ENCODE measurements at places on chromosomes 1 and 21.

DNA sequence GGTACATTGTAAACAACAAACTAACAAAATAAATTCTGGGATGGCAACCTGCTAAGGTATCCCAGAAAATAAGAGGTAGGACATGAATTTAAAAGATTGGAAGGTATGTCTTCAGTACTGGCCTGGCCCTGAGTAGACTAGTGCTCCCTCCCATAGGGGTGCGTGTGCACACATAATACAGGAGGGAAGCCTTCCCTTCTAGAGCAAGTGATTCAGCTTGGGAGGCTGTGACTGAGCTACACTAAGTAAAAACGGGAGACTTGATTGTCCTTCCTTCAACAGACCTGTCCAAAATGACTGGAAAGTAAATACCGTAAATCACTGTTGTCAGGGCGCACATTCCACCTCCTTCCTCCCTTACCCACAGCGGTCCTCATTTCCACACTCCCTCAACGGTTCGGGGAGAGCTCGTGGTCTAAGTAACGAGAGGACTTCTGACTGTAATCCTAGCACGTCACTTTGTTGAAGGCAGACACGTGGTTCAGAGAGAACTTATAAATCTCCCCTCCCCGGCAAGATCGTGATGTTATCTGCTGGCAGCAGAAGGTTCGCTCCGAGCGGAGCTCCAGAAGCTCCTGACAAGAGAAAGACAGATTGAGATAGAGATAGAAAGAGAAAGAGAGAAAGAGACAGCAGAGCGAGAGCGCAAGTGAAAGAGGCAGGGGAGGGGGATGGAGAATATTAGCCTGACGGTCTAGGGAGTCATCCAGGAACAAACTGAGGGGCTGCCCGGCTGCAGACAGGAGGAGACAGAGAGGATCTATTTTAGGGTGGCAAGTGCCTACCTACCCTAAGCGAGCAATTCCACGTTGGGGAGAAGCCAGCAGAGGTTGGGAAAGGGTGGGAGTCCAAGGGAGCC lies at the start of gene TGFB2:
TGFB2 (plus strand) TSS at position 523 of the 859 bp plus-strand sequence. CDS start 1,366 bp downstream, outside the sequence.
- DNase-seq, result no peak

- no peak for DNase-seq
These were observed 80.3 kb downstream of the SLC35A3 start for GRCh38 chr1:100050139-100050538.

DNA sequence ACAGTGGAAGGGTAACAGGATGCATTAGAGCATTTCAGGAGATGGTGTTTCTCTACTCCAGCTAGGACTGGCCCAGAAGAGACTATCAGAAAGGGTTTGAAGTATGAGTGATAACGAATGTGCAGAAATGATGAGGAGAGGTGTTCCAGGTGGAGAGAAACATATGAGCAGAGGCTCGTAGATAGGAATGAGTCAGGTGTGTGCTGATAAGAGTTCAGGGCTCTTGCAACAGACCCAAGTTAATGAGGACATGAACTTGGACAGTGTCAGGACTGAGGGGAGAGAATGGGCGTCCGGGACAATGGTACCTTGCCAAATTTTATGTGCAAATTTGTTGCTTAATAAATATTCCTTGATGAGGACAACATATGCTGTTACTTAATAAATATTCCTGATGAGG lies 183.9 kb upstream of the NFIA start:
- DNase-seq, result no peak

- no peak for DNase-seq
These were observed 23.5 kb upstream of the RSBN1 start for GRCh38 chr1:113835686-113836290.

DNA sequence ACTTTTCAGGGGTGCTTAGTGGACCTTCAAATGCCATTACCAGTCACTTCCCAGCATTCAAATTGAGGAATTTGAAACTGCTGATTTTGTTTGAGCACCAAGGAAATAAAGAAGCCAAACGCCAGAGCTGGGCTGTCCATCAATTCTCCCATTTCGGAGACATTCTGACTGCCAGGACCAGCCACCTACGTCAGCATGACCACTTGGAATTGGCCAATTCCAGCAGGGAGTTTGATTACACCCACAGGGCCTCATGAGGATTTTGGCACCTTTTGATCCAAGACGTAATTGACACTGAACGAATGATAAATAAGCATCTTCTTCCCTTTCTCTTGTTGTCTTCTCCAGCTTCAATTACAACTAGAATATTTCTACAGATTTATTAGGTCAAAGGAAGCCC lies 40.2 kb downstream of the GREM2 start:
- no peak for DNase-seq
